ENCODE measurements at places on chromosomes 16 and 17.

- peak; percentile 41 for DNase-seq
Measured at GRCh38 chr17:49436174-49436573, 21.5 kb upstream of the PHB1 start.

GRCh38 chr16:6189216-6189615 lies 1091.6 kb upstream of the EEF2KMT start:
- no peak for DNase-seq

DNA sequence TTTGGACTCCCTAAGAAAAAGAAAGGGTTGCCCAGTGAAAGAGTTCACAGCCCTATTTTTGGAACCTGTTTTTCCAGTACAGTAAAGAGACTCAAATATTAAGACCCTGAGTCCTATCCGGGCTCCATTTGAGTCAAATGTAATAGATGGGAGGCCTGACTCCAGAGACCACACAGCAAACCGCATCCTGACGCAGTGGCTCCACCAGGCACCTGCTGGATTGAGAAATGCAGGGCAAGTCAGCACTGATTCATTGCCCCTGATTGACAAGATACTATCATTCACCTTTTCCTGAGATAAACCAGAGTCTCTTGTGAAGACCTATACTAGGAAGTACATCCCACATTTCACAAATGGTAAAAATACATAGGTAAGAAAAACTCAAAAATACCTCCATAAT lies 715.7 kb upstream of the SOX9 start:
- DNase-seq: no peak

GRCh38 chr17:75317671-75318070 lies 28.4 kb upstream of the SLC25A19 start:
- DNase-seq: no peak

All from coronary artery (tissue), 2 donors.